ENCODE measurements at places on chromosomes 5 and 9.
A peak's percentile ranks its signal among the peaks of the same experiment; 100 is the strongest.

DNA sequence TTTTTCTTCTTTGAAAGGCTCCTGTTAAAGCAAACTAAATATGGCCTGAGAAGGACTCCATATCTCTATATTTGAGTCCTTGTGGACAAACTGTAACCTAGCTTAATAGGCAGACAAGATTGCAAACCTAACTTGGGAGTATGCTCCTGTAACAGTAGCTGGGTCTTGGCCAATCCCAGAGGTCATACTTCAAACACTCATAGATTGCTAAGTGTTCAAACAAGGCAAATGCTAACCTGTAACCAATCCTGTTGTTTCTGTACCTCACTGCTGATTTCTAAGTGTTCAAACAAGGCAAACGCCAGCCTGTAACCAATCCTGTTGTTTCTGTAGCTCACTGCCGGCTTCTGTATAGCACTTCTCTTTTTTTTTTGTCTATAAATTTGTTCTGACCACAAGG is 50.6 kb upstream of the CLK4 start:
- no peak for DNase-seq

- DNase-seq, result no peak
Measured at GRCh38 chr5:107875833-107876232, 205.1 kb upstream of the EFNA5 start.

- no peak for DNase-seq
Measured at GRCh38 chr9:35026671-35027070, 37.1 kb downstream of the DNAJB5 start.

DNA sequence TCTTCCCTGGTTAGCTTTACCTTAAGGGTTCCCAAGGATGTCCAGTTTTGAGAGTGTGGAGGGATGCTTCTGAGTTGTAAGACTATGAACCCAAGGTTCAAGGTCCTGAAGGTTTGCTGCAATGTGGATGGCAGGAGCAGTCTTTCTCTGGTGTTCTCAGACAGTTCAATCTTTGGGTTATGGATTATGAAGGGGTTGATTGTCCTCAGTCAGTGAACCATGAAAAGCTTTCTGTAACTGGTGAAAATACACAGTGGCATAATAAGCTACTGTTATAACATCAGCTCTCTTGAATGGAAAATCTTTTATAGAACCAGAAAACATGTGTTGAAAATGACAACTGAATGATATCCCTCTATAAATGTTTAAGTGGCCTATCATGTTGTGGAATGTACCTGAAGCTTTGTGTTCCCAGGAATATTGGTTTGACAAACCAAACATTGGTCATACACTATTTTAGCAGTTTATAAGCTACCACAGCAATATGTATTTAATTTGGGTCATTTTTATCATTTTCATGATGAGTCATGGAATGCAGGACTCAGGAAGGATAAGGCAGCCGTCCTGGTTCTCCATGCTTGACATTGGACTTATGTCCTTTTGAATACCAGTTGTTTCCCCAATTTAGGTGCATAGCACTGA is 1041.8 kb upstream of the ARRDC3 start:
- no peak for DNase-seq

DNA sequence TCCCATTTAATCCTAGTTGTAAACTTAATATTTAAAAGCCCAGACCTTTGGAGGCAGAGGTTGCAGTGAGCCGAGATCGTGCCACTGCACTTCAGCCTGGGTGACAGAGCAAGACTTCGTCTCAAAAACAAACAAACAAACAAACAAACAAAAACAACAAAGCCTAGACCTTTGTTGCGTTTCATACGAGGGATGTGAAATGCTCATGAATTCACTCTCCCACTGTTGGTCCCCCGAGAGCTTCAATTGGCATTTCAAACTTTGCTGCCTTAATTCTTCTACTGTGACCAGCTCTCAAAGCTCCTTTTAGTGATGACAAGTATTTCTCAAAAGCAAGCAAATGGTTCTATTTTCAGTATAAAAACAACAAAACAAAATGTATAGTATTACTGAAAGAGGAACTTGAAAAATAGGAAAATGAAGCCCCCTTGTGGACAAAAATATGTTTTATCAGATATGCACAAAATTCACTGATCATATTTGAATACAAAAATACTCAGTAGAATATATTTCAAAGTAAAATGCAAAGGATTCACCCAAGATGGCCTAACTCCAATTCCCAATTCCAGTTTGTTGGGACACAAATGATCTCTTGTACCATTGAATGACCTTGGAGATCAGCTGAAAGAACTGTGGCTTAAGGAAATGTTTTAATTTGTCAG is 140.4 kb downstream of the ESM1 start:
- DNase-seq, result peak; percentile 34

- DNase-seq, result peak; percentile 14
Measured at GRCh38 chr9:15104826-15105420, 194.7 kb upstream of the FREM1 start.

DNA sequence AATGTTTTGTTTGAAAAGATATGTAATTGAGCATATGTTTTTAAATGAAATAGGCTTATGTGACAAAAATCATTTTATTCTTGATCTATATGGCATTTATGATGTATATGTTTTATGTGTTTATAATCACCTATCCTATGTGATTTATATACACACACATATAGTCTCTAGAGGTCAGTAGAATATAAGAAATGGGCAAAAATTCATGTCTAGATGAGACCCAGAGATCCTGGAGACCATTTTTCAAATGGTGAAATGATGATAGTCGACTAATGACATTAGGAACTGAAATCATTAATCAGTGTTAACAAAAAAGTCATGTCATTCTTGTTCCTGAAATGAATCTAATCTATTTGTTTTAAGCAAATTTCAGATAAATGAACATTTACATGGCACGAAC is 709.2 kb upstream of the WWC1 start:
- peak; percentile 21 for DNase-seq

DNA sequence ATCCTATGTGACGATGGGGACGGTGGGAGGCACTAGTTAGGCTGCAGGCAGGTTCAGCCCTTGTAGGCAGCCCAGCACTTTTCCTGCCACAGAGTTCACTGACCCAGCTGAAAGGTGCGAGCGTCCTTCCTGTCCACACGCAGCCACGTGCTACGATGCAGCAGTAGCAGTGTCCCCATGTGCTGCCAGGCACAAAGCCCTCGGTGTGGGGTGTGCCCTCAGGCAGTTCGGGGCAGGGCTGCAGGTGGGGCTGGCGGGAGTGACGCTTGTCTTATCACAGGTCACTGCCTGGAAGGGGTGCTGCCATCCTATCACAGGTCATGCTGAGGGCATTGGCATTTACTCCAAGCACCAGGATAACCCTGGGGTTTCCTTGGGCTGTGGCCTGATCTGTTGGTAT is 46.8 kb upstream of the CLPTM1L start:
- DNase-seq, result no peak

GRCh38 chr5:14105718-14106410 is 37.3 kb upstream of the TRIO start:
- peak; percentile 98 for DNase-seq

DNA sequence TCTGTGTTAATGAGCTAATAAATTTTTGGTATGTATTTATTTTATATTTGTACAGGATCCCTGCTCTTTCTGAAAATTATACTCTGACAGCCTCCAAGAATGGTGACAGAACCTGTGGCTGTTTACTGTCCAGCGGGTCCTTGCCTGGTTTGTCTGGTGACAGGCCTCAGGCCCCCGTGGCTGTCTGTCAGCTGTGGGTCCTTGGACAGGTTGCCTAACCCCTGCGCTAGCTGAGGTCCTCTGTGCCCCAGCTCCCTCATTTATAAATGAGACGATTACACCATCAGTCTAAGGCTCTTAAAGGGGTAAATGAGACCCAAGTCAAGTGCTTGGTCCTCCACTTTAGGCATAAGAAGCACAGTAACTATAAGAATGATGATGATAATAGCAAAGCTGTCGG is 125.1 kb upstream of the COL5A1 start:
- DNase-seq, result no peak

DNA sequence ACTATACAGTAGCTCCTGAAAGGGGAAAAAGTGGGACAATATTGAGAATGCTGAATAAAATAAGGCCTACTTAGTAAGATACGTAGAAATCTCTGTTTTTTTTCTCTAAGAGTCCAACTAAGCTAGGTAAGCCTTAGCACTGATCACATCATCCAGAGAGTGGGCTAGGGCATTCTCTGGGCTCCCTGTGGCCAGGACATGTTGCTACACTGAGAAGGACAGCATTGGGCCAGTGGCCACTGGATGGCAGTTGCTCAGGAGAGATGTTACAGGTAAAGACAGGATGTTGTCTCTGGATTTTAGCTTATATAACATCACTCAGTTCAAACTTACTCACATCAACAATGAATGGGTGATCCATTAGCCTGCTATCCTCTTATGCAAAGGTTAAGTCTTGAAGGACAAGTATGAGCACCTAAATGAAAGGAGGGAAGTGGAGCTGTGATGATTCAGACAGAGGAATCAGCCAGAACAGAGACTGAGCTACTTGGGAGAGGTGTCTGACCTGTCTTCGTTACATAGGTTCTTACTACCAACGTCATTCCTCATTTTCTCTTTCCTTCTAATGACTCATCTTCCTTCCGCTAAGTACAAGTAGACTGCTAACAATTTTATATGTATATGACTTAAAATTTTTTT is 226.6 kb upstream of the ADCY2 start:
- peak; percentile 84 for DNase-seq

- DNase-seq, result no peak
Measured at GRCh38 chr5:14016549-14016948, 72.1 kb upstream of the DNAH5 start.

GRCh38 chr5:102975457-102976182 is 144.3 kb downstream of the GIN1 start:
- DNase-seq, result peak; percentile 8

DNA sequence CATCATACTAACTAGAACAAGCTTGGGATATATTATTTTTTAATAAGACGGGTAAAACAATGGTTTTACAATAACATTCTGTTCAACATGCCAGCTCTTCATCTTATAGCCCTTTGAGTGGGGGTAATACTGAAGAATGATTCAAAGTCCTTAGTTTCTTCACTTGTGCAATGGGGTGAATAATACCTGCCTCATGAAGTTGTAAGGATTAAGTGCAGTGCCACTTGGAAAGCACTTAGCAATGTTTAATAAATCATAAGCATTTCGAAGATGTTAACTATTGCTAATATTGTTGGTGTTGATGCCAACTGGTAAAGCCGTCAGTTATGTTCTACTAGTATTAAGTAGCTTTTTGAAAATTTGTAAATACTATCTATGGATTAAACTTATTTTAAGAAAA is 38.0 kb downstream of the TNPO1 start:
- no peak for DNase-seq

GRCh38 chr9:110344821-110345220 is 7.2 kb upstream of the TXNDC8 start:
- DNase-seq, result no peak

DNA sequence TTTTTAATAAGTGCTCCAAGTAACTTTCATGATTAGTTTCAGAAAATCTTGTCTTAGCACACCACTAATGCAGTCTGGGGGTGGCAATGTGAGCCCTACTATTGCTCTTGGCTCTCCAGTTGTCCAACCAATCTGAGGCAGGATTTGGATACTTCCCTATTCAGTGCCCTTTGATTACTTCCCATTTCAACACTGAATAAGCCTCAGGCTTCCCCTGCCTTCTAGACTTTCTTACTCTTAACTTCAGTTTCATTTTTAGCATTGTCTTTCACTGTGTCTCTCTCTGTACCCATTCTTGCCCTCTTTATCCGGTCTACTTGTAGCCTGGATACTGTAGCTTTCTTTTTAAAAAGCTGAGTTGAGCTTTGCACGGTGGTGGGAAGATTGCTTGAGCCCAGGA is 186.1 kb downstream of the C9orf152 start:
- DNase-seq, result no peak

DNA sequence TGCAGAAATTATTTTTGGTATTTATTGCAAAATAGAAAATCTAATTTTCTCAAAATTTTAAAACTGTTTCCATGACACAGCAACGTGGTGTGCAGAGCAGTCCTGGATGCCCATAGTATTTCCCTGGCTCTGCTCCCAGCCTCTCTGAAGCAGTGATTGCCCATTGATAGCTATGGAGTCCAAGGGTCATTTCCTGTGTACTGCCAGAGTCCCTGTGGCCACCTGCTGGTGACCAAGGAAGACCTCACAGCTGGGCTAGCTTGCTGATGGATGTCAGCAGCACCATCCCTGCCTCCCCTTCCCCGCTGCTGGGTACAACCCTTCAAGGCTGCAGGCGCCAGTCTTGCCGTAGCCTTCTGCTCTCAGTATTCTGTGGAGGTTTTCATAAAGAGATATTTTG is 184.1 kb downstream of the DIRAS2 start:
- DNase-seq, result no peak

DNA sequence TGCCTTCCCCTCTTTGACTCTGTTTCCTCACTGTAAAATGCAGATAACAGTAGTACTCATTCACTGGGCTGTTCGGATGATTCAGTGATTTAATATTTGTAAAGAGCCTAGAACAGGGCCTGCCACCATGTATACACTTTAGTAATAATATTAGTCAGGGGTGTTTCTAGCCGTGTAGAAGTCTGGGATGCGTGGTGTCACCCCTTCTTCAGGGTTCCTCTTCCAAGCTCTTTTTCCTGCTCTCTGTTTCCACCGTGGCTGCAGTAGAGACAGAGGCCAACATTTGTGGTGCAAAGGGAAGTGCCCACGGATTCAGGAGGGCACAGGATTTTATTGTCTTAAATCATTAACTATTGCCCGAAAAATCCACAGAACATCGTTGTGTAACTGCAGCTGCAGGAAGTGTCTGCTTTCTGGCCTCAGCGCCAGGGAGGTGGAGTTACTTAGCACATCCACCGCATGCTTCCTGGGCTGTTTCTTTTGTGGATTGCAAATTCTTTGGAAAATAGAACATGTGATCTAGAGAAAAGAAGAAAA is 61.7 kb downstream of the TRIO start:
- DNase-seq, result peak; percentile 78

GRCh38 chr9:77969083-77969482 is 62.5 kb downstream of the GNAQ start:
- no peak for DNase-seq

DNA sequence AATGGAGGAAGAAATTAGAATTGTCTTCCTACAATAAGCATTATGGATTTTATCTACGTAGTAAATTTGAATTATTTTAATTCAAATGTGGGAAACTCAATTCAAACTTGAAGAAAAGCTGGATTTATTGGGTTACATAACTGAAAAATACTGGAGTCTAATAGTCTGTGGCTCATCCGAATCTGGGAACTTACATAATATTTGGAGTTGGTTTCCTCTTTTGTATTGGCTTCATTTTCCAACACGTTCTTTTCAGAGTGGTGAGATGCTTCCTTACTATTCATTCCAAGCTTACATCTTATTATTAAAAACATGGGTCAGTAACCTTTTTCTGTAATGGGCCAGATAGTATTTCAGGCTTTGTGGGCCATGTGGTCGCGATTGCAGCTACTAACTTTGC is 164.8 kb downstream of the ARHGAP26 start:
- DNase-seq, result no peak

- DNase-seq, result no peak
Measured at GRCh38 chr5:119792161-119792799, 162.9 kb downstream of the FAM170A start.

GRCh38 chr5:131382407-131383395 is 118.8 kb downstream of the CDC42SE2 start:
- DNase-seq, result peak; percentile 69

GRCh38 chr9:5269249-5269715 is 35.2 kb downstream of the RLN2 start:
- DNase-seq, result peak; percentile 97

Data from HT1080 (cell line).